ENCODE measurements at places on chromosomes 16 and 17.
A peak's percentile ranks its signal among the peaks of the same experiment; 100 is the strongest.

GRCh38 chr17:40457369-40457768 lies 14.1 kb downstream of the IGFBP4 start:
- DNase-seq, result no peak

DNA sequence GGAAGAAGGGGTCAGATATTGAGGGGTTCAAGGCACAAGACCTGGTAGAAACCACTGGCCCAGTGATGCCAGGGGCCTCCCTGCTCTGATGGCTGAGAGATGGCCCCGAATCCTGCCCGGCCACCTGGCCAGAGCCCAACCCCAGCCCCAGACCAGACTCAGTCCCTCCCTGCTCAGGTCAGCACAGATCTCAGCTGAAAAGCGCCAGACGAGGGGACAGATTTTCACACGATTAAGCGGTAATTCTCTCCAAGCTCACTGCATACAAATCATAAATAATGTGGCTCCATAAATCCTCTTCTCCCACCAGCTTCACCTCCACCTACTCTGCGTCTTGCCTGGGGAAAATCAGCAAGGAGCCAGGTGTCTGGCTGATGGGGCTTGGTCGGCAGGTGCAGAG lies 57.1 kb downstream of the ENGASE start:
- DNase-seq, result no peak

DNA sequence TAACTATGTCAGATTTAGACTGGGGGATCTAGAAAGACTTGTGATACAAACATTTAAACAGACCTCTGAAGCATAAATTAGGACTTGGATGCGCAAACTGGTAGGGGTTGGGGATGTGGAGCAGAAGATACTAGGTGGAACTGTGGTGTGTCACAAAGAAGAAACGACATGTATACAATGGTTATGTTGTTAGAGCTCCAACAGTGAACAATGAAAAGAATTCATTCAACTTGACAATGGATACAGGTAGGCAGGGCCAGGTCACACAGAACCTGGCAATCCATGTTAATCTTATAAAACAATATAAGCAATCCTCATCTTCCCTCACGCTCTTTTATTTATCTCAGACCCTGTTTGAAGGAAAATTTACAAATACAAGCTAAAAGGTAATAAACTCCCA lies 102.0 kb downstream of the CDC27 start:
- DNase-seq, result no peak

DNA sequence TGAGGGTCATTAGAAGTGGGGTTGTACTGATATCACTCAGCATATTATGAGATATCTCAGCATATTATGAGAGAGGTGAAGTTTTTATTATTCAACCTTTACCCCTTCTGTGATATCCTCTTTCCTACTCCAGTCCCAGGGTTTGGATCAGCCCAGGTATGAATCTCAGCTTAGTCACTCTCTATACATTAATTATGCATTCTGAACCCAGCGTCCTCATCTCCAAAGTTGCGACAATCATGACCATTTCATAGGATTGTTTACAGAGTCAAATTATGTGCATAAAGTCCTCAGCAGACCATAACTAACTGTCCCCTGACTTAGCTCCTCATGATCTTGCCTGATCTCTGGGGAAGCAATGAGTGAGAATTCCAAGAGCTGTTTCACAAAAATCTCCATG lies 20.5 kb upstream of the BLMH start:
- DNase-seq, result no peak

DNA sequence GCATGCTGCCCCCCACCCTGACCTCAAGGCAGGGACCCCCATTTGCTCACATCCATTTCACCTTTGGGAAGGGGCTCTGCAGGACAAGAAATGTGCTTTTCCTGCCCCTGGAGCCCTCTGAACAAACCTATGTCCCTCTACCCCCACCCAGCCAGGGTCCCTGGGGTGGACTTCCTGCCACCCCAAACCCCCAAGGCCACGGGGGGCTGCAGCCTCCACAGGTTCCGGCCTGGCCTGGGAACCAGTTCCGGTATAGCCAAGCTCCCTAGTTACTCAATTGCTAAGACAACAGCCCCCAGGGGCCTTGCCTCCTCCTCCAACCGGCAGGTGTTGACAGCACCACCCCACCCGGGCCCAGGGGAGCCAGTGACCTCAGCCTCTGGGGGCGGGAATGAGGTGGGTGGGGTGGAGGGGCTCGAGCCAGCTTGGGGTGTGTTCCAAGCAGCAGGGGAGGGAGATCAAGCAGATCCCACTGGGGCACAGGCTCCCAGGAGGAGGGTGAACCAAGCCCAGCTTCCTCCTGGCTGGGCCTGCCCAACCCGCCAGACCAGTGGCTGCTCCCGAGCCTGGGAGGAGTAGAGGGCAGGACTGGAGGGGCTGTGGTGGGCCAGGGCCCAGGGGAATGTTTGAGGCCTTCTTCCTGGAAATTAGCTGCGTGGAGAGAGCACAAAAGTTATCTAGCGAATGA lies 6.6 kb downstream of the PNMT start:
- no peak for DNase-seq

- DNase-seq, result no peak
These were observed 16.2 kb downstream of the ITGA3 start for GRCh38 chr17:50072130-50072529.

- peak; percentile 90 for DNase-seq
These were observed 10.3 kb upstream of the ZFP90 start for GRCh38 chr16:68528686-68529379.

GRCh38 chr16:23868136-23868535 lies 32.4 kb downstream of the PRKCB start:
- no peak for DNase-seq

DNA sequence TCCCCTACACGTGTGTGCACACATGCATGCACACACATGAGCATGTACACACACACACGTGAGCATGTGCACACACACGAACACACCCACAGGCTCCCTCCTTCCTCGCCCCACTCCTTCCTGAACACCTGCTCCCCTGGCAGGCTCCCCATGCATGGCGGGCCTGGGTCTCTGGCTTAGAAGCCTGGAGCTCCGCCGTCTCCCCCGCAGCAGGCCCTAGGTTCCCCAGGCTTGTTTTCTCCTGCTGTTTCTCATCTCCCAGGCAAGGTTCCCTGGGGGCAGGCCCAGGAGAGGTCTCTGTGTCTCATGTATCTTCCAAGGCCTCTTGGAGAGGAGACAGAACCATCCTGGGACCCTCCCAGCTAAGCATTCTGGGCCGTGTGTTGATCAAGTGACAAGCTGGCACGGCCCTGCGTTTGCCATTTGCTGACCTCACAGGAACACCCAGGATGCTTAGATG lies 202.3 kb upstream of the CIBAR2 start:
- no peak for DNase-seq

DNA sequence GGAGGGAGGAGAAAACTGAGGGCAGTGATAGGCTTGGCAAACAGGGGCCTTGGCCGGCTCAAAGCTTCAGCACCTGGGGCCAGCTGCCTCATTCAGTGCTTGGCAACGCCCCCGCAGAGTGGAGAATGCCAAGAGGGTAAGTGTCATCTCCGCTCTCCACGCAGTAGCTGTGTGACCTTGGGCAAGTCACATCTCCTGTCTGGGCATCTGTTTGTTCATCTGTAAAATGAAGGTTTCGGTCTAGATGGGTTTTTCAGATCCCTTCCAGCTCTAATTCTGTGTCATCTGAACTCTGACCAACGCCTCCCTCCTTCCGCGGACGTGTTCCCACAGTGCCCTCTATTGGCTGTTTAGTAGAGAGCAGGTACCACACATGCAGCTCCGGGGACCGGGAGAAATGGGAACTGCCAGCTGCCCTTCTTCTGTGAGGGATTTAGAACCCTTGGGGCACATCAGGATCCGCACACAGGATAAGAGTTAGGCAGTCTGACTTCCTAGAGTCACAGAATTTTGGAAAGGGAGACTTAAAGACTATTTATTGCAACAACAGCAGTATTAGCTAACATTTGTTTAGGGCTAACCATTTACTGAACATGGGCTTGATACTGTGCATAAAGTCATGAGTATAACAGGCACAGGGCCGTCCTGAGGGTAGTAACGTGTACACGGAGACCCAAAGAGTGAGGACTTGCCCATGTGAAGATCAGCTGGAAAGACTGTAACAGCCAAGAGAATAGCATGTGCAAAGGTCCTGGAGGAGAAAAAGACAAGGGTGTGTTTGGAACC lies 26.8 kb downstream of the GP2 start:
- peak; percentile 0 for DNase-seq

- DNase-seq, result no peak
These were observed 29.6 kb upstream of the FOXK2 start for GRCh38 chr17:82489851-82490511.

- no peak for DNase-seq
These were observed 22.6 kb downstream of the GJD3 start for GRCh38 chr17:40341808-40342503.

DNA sequence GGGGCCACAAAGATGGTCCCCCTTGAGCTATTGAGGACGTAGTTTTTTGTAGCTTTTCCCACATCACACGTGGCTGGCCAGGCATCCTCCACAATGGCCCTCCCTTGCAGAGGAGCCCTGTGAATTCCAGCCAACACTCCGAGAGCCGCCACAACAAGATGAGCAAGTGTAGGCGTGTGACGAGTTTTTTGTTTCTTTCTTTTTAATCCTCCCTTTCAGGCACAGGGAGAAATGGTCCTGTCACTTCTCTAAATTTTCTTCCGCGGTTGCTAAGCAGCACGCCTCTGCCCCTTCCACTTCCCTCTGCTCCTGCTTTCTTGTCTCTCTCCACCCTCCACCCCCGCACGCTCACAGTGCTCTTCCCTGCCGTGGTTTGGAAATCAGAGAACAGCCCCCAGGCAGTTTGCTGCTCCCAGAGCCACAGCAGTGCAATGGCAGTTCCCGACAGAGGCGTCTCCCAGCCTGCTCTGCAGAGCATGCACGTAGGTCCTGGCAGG lies 68.0 kb upstream of the MRTFB start:
- DNase-seq, result no peak

GRCh38 chr17:1714427-1714979 lies 4.3 kb upstream of the TLCD2 start:
- no peak for DNase-seq

DNA sequence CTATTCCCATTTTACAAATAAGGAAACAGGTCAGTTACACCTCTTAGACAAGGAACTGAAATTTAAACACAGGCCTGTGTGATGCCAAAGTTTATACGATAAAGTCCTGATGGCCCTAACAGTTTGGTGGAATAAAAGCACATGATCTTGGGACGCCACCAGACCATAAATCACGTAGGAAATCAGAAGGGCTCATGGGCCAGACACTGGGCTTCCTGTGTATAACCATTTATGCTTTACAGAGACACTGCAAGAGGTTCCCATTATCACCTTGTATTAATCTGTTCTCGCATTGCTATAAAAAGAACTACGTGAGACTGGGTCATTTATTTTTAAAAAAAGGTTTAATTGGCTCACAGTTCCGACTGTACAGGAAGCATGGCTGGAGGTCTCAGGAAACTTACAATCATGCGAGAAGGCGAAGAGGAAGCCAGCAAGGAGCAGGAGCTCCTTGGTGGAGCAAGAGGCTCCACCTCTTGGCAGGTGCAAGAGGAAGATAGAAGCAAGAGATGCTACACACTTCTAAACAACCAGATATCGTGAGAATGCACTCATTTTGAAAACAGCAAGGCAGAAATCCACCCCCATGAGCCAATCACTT lies 124.0 kb upstream of the MON1B start:
- DNase-seq, result no peak

GRCh38 chr17:2012499-2012898 lies 12.6 kb downstream of the RTN4RL1 start:
- no peak for DNase-seq

GRCh38 chr17:35795007-35795870 lies at the start of gene MMP28:
Gene MMP28, minus strand, starts transcription at chr17:35795641. Its CDS starts 264 bp downstream, at chr17:35795377.
- peak; percentile 14 for DNase-seq

DNA sequence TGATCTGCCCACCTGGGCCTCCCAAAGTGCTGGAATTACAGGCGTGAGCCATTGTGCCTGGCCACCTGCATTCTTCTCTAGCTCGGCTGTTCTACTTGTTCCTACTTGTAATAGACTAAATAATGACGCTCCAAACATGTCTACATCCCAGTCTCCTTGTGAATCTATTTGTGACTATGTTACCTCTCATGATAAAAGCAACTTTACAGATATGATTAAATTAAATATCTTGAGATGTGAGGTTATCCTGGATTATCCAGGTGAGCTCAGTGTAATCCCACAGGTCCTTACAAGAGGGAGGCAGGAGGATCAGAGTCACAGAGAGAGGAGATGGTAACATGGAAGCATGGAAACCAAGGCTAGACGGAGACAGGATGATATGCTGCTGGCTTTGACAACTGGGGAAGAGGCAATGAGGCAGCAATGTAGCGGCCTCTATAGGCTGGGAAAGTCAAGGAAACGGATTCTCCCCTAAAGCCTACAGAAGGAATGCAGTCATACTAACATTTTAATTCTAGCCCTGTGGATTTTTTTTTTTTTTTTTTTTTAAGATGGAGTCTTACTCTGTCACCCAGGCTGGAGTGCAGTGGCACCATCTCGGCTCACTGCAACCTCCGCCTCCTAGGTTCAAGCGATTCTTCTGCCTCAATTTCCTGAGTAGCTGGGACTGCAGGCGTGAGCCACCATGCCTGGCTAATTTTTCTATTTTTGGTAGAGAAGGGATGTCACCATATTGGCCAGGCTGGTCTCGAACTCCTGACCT lies 5.0 kb upstream of the LASP1 start:
- no peak for DNase-seq

DNA sequence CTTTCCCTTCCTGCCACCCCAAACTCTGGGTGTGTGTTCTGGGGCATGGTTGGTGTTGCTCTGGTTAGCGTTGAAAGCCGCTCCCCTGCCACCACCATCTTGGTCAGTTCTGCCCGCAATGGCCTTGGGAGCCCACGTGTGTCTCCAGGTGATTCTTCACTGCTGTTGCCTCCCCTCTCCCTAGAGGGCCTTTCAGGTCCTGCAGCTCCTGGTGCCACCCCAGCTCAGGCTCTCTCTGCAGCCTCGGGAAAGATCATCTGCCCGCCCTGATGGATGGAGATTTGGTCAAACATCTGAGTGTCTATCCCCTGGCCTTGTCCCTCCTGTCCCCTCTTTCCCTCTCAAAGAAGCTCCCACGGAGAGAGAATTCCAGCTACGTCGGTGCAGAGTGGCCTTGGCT lies 241.3 kb downstream of the RBFOX3 start:
- no peak for DNase-seq

- DNase-seq, result no peak
These were observed 46.7 kb downstream of the ANKRD11 start for GRCh38 chr16:89443727-89444084.

DNA sequence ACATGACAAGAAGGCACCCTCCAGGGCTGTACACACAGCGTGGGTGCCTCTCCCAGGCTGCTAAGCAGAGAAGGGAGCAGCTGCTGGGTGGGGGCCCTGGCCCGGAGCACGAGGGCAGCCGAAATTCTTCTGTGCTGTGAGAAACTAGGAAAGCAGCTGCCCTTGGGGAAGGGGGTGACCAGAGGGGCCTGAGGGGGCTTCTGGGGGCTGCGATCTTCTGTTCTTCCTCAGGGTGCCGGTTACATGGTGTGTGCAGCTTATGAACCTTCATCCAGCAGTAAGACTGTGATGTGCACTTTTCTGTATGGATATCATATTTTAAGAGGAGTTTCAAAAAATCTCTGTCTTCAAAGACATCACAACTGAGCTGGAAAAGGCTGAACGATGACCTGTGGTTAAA lies 43.2 kb upstream of the METRNL start:
- no peak for DNase-seq

DNA sequence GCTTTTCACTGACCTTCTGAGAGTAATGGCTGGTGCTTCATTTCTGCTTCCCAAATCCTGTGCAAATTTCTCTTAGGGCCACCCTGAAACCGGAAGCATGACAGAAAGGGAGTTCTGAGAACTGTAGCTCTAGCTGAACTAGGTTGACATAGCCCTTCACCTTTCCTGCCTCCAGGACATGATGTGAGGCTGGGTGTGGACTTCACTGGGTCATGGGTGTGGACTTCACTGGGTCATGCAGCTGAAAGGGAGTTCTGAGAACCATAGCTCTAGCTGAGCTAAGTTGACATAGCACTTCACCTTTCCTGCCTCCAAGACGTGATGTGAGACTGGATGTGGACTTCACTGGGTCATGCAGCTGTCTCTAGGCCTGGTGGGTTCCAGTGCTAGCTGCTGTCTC lies 54.3 kb upstream of the NLRP1 start:
- no peak for DNase-seq
